ENCODE measurements at places on chromosomes 2 and 18.
A peak's percentile ranks its signal among the peaks of the same experiment; 100 is the strongest.

DNA sequence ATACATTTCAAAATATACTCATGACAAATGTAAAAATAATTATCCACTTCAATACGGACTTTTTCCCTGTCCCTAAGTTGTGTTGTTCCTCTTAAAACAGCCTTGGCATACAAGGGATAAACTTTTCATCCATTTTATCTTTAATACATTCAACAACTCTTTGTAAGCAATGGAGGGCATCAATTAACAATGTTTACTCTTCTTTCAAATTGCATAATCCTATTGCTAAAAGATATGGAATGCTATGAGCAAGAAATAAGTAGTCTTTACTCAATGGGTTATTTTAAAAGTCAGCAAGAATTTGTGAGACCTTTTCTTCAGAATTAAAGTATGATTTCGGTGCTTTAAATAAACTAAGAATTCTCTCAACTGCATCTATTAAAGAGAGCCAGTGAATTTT, 41.9 kb downstream of the SCN9A start:
- no peak for DNase-seq

DNA sequence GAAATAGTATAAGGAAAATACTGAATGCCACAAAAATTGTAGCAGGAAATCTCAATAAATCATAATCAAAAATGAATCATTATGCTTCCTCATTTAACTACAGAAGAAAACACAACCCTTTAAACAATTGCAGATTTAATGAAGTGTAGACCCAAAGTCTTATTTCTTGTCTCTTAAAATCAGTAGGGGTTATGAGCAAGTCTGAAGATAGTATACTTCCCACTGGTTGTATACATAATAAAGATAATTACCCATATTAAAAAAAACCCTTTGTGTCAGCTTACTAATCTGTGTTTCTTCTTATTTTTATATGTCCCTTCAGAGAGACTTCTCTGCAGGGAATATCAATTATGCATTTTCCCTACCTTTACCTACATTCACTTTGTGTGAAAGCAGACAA, 504.7 kb downstream of the ERBB4 start:
- no peak for DNase-seq

- no peak for DNase-seq
Observed at GRCh38 chr2:85995648-85996529, 107.1 kb upstream of the ST3GAL5 start.

GRCh38 chr2:170030040-170030439, 147.9 kb upstream of the MYO3B start:
- no peak for DNase-seq

- no peak for DNase-seq
Observed at GRCh38 chr2:111975819-111976218, 77.4 kb downstream of the MERTK start.

- DNase-seq = no peak
Observed at GRCh38 chr2:192700934-192701333, 506.2 kb upstream of the TMEFF2 start.

DNA sequence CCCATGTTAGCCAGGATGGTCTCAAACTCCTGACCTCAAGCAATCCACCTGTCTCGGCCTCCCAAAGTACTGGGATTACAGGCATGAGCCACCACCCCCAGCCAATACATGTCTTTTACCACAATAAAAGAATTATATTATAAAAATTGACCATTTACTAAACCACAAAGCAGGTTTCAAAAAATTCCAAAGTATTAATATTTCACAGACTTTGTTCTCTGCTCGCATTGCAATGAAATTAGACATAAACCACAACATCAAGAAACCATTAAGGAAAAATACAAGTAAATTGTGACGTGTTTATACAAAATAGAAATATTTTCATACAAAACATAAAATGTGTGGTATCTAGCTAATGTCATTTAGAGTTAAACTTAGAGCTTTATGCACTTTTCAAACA, 13.4 kb upstream of the MAPRE3 start:
- no peak for DNase-seq

DNA sequence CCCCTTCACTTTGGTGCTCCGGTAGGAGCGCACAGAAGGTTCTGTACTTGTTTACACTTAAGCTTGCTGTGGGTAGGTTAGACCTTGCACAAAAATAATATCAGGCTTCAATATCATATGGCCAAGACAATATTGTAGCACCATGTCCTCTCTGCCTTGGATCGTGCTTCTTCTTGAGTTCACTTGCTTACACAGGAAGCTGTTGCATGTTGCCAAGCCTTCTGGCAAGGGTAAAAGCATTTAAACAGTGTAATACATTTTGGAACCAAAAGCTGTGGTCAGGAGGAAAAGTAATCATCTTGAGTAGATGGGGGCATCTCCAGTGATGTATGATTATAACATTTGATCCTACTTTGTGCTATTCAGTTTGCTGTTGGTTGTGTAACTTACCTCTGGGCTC, 197.5 kb downstream of the LTBP1 start:
- DNase-seq = no peak

- no peak for DNase-seq
Observed at GRCh38 chr2:974054-974453, 23.4 kb downstream of the SNTG2 start.

DNA sequence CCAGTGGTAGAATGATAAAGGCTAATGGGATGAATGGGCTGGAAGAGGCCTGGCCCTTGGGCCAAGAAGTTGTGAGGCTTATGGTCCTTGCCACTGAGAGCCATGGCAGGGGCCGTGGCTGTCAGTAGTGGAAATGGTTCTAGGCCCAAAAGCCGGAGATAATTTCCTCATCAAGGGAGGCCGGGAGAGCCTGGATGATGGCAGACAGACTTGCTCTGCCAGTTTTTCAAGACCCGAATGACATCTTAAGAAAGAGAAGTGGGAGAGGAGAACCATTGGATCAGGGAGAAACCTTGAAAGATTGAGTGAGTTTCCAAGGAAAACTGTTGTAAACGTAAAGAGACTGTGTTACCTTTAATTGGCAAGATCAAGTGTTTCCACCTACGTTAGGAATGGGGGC, 46.3 kb upstream of the VPS54 start:
- DNase-seq = no peak

DNA sequence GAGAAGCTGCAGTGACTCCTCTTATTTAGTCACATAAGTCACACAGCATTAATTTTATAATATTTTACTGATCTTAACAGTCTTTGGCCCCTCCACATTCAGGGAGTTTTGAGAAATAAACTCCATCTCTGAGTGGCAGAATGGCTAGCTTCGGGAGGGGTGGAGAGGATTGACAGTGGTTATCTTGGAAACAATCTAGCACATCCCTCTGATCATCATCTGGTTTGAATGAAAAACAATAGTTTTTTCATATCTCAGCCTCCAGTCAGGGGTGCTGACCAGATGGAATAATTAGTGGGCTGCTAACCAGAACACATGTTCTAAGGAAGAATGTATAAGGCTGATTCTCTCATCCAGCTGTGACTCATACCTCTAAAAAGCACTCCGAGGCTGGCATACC, 477.5 kb downstream of the DPP10 start:
- DNase-seq = no peak

DNA sequence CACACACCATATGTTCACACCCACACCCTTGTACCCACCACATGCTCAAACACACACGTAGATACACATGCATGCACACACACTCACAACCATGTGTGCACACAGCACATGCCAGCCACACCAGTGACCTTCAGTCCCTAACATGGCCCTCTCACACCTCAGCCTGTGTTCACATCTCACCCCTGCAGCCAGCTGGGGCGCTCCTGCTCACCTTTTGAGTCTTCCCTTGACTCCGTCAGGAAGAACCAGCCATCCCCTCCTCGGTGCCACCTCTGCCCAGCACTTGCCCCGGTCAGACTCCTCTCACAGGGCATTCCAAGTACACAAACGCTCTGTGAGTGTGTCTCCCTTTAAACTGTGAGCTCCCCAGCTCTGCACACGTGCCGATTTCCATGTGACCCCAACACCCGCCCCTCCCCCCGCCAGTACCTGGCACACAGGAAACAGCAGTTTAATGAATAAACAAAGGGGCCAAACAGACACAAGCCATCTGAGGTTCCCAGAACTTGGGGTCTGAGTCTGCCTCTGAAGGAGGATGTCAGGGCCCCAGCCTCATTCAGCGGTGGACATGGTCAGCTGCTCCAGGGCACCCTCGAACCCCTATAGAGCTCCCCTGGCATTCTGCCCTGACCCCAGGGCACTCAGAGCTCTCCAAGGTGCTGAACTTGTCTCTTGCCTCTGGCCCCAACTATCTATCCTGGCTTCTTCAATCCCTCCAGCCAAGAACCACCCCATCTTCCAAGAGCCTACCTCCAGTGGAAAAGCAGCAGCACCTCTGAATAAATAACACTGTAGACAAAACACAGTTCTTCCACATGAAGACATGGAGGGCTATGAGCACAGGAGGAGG, 252.9 kb downstream of the ATAD2B start:
- DNase-seq = peak; percentile 10

- no peak for DNase-seq
Observed at GRCh38 chr2:224202281-224202865, 163.3 kb upstream of the SERPINE2 start.

- peak; percentile 9 for DNase-seq
Observed at GRCh38 chr2:210224941-210225672, at the start of gene ACADL. TSS of gene ACADL (minus strand) at chr2:210225447. CDS start at chr2:210225263, 184 bp downstream.

DNA sequence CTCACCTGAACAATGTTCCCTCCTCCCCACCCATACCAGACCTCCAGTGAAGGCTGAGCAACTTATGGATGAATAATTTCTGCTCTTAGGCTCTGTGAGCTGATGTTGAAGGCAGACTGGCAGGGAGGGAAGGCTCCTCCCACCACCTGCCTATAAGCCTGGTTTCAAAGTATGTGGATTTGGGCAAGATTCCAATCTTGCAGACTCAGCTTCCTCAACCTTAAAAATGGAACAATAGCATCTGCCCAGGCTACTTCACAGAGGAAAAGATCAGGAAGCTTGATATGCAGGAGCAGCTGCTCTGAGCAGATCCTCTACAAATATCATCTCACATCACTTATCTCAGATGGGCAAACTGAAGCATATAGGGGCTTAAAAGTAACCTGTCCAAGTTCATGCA, 112.2 kb downstream of the ZFP36L2 start:
- DNase-seq = peak; percentile 82

GRCh38 chr2:226641008-226641407, 158.6 kb downstream of the IRS1 start:
- DNase-seq = no peak

DNA sequence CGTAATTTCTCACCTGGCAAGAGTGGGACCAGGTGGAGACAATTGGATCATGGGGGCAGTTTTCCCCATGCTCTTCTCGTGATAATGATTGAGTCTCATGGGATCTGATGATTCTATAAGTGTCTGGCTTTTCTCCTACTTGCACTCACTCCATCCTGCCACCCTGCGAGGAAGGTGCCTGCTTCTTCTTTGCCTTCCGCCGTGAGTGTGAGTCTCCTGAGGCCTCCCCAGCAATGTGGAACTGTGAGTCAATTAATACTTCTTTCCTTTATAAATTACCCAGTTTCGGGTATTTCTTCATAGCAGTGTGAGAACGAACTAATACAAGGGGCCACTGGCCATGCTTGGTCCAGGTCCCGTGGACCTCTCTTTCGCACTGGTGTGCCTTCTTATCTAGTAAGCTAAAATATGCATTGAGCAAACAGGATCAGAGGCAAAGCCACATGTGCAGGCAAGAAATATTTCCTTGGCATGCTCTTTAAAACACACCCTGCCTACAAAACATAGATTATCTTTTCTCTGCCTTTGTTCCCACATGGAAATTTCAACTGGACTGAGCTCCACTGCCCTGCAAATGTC, 821.1 kb downstream of the TRIB2 start:
- DNase-seq = no peak

DNA sequence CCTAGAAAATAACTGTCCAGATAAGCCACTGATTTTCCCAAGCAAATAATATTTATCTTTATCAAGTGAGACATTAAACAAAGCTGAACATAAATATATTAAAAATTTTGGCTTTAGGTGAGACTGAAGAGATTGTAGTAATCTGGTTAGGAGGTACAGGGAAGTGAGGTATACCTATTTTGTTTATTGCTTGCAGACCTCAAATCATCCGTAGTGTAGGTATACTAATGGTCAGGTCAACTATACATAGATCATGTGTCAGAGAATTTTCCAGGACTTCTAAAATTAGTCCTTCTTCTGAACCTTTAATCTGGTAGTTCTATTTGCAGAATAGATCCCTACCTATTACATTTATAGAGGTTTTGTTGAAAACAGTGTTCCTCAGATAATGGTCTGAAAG, 41.5 kb downstream of the SP140 start:
- no peak for DNase-seq

DNA sequence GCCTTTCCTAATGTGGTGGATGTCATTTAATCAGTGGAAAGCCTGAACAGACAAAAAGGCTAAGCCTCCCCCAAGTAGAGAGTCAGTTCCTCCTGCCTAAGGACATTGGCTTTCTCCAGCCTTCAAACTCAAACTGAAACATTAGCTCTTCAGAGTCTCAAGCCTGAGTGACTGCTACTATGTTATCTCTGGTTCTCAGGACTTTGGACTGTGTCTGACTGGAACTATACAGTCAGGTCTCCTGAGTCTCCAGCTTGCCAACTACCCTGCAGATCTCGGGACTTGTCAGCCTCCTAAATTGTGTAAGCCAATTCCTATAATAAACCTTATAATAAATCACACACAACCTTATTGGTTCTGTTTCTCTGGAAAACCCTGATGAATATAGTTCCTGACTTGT, 12.6 kb downstream of the HYCC2 start:
- DNase-seq = no peak

DNA sequence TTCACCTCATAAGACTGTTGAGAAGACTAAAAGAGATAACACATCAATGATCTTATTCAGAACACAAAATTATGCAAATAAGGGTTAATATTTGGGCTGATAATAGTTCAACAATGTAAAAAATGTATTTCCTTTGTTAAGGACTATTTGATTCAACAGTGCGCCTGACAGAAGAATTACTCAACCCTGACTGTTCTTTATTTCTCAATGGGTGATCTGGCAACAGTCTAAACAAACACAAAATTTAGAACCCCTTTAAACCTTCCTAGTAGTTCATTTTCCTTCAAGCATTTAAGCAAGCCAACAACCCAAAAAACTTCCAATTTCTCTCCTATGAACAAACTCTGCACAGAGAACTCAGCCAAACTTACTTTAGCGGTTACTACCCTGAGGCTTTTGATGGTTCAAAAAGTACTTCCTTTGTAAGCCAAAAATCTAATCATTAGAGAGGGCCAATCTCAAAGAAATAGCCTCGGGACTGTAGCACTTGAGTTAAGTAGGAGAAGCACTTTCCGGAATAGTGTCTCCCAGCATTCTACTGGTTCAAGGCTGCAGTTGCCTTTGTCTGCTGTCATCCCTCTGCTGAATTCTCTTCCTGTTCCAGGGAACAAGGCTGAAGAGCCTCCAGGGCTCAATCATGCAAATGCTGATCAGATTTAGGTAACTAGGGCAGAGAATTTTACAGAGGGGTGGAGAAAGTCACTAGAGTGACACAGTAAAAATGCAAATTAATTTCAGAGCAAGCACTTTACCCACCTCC, 40.9 kb upstream of the MAPK4 start:
- DNase-seq = peak; percentile 5

- no peak for DNase-seq
Observed at GRCh38 chr2:237698358-237698694, 70.9 kb downstream of the LRRFIP1 start.

Data from kidney glomerular epithelial cell (primary cell).